ENCODE measurements at places on chromosomes 7 and 10.
A peak's percentile ranks its signal among the peaks of the same experiment; 100 is the strongest.

DNA sequence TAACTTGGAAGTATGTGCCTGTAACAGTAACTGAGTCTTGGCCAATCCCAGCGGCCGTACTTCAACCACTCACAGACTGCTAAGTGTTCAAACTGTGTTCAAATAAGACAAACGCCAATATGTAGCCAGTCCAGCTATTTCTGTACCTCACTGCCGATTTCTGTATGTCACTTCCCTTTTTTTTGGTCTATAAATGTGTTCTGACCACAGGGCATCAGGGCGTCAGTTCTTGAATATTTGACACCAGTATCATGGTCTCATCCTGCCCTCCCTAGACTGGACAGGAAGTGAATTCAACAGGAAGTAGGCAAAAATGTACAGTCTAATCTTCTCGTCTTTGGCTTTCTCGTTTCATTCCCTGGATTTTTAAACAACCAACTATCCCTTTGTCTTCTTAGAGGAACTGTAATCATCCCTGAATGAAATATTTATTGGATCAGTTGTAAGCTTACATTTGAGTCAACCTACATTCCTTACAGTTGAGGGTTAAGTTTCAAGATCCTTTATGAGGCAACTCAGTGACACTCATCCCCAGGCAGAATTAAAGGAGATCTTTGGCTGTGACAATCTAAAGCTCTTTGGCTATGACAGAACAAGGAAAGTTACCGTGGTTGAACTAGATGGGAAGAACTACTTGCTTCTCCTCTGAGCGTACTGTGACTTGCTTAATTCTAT is 232.7 kb downstream of the NSUN6 start:
- DNase-seq, result no peak

DNA sequence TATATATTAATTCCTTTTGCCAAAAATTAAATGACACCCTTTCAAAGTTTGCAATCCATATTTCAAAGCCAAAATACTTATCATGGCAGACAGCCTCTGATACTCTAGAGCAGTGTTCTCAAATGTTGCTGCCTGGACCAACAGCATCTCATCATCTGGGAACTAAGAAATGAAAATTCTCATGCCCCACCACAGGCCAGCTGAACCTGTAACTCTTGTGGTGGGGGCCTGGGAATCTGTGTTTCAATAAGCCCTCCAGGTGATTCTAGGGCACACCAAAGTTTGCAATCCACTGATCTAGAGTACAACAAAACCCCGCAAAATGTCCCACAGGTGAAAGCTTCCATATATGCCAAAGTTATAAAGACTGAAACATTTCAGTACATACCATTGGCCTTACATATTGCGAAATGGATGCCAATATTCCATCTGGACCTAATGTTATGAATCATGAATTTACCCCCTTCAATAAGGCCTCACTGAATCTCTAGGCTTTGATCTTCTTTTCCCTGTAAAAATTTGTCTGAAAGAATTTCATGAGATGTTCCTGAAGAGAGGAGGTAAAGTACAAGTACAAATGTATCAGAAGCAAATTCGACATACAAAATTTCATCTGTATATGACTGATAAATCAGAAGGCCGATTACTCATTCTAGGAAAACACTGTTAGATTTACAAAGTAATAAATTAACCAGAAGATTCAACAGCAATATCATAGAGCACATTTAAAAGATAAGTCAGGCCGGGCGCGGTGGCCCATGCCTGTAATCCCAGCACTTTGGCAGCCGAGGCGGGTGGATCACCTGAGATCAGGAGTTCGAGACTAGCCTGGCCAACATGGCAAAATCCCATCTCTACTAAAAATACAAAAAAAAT is 25.3 kb upstream of the EPC1 start:
- DNase-seq, result no peak

DNA sequence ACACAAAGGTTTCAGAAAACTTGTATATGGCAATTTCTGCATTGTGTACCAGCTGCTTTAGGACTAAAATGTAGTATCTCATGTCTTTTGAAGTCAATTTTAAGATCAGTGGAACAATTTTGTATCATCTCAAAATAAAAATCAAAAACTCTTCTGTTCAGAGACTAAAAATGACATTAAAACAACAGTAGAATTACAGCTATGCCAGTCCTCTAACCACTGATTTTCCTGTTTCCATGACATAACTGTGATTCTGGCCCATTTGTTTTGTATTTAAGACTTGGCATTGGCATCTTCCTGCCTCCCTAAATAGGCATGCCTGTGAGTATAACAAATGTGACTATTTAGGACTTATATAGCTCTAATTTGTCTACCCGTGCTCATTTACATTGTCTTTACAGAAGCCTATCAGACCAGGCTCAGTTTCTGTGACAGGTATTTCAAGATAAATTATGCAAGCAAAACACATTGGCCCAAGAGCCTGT is 29.1 kb upstream of the VPS41 start:
- no peak for DNase-seq

DNA sequence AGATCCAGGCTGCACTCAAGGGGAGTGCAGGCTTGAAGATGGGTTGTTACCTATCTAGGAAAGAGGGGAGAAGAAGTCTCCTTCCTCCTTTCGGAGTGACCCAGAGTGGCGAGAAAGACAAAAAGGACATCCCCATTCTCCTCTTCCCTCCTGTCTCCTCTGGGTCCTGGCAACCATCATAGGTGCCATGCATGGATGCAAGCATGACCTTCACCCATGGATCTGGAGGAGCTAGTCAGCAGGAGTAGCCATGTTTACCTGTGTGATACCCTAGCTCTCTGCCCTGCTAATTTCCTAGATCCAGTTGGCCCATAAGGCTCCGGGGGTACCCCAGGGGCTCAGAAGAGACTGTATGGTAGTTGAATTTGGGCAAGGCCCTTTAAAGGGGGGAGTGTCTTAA is 17.2 kb upstream of the CROT start:
- no peak for DNase-seq

DNA sequence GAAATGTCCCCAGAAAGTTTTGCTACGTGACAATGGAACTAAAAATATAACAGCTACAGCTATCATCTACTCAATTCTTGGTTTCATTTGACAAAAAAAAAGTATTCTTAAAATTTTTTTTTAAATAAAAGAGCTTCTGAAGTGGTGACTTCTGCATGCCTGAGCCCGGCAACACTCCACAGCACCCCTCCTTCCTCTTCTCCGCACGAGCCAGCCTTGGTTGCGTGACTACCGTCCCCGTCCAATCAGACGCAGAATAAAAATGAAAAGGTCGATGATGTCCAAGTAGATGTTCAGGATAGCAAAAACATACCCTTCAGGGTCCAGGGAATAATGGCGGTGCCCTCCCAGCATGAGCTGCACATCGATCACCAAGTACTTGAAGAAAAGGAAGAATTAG is 34.5 kb upstream of the GATAD1 start:
- DNase-seq, result no peak

GRCh38 chr10:60729106-60729505 is 49.2 kb upstream of the CDK1 start:
- no peak for DNase-seq

GRCh38 chr7:25194036-25194435 is 34.2 kb downstream of the NPVF start:
- DNase-seq, result no peak

DNA sequence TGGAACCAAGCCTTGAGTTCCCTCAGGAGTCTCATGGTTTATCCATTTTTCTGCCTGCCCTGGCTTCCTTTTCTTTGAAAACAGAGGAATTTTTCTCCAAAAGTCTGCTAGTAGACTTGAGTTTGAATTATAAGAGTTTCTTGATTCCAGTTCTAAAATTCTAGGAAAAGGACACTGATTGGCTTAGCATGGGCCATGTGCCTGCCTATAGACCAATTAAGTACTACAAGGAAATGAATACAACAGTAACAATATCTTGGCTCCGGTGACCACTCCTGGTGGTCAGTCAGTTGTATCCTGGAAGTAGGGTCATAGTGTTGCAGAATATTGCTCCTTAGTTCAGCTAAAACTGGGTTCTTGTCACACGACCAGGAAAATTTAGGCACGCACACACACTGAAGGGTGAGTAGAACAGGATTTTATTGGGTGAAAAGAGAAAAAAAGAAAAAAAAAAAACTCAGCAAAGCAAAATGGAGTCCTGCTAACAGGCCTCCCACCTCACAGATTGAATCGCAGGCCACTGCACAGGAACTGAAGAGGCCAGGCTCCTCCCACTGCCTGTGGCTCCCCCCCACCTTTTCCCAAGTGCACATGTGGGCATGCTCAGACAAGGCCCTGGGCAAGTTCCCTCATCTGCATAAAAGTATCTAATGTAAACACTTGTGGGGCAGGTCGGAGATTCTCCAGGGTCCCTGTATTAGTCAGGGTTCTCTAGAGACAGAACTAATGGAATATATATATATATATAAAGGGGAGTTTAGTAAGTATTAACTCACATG is 155.1 kb downstream of the LYZL1 start:
- DNase-seq, result no peak

DNA sequence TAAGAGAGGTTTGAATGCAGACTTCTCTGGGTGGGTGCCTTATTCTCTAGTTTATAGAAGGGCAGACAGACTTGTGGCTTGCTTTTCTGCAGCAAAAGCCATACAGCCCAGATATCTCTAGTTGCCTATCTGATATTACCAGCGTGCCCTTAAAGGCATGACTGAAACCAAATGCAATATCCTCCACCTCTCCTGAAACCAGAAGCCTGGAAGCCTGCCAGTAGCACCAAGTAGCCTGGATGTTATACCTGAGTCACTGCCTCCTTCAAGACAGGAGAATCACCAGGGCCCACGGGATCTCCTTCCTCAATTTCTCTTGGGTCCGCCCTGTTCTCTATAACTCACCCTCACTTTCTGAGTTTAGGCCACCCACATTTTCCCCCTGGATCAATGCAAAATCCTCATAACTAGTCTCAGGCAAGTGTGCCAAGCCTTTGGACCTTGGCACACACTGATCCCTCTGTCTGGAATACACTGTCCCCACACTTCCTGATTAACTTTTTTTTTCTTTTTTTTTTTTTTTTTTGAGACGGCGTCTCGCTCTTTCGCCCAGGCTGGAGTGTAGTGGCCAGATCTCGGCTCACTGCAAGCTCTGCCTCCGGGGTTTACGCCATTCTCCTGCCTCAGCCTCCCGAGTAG is 638.4 kb downstream of the GALNT17 start:
- no peak for DNase-seq

GRCh38 chr7:32298408-32299132 is 191.6 kb downstream of the LSM5 start:
- no peak for DNase-seq

GRCh38 chr10:86779220-86780017 is 23.0 kb downstream of the BMPR1A start:
- DNase-seq, result no peak

DNA sequence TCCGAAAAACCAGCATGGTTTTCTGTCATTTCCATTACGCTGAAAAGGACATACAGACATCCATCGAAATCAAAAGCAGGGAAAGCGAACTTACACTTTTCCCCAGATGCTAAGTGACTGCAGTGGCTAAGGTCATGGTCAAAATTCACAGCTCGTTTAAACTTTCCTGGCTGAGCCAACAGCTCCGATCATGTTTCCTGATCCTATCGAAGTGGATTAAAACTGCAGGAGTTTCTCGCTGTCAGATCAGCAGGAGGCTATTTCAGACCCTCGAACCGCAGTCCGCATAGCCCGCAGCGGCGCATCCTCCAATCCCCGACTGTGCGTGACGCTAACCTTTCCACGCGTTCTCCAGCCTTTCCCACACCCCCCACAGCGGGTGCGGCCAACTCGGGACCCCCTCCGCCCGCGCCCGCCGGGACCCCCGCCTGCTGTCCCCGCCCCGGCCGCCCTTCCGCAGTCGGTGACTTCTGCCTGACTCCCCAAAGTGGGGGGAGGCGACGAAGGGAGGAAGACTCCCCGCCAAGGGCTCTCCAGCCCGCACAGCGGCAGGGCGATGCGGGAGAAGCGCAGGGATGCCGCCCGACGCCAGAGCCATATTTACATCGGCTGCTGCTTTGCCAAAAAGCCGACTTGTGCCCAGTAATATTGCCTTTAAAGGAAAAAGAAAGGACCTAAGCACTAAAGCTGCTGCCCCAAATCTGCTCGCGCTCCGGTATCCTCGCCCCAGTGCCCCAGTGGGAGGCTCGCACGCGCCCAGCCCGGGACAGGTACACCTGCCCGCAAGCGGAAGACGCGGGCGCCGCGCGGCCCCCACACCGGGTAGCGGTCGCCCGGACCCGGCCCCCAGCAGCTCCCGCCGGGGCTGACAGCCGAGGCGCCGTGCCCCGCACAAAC is 1.2 kb downstream of the PIP4K2A start:
- peak; percentile 47 for DNase-seq

DNA sequence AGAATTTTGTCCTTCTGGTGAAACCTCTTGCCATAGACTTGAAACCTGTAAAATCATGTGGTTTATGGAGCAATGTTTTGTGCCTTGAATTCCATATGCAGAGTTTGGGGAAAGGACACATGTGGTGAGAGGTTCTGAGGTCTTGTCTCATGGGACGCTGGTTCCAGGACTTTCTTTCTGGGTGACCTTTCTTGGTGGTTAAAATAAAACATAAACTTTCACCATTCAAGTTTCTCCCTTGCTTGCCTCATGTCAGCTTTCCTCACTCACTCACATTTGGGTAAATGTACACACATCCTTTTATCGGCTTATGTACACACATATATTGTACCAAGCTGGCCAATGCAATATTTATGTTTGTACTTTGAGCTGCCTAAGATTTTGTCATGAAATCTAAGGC is 144.9 kb upstream of the CELF2 start:
- DNase-seq, result no peak

GRCh38 chr7:115359119-115359518 is 437.2 kb downstream of the MDFIC start:
- DNase-seq, result no peak

DNA sequence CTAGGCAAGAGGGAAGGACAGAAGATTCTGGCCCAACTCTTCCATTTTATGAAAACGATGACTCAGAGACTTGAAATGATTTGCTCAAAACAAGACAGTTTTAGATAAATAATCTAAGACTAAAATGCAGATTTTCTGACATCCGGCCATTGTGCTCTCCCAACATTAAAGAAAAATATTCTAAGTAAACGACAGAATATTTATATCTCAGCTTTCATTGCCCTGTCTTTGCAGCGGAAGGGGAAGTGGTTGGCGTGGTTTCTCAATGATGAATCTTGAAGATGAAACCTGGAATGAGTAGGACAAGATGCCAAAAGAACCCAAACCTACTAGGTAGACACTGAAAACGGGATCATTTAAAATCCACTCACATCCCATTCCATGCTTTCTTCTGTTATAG is 28.9 kb upstream of the NPY start:
- DNase-seq, result no peak

GRCh38 chr7:111650456-111650999 is 88.2 kb upstream of the IMMP2L start:
- DNase-seq, result no peak

DNA sequence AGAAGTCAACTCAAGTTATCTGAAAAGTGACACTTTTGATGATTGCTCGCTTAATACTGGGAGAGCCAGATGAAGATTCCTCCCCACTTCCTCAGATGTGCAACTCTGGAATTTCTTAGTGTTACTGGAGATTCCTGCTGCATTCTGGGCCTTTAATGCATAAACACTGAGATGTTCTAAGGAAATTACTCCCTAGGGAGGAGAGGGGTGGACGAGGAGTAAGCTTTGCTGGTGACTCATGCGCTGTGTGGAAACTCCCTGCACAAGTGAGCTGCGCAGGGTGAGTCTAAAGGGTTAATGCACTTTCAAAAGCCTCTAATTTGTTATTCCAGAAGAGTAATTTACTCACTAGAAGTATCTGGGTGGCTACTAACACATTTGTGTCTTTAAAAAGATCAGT is 46.3 kb downstream of the EGFR start:
- DNase-seq, result no peak
